ENCODE measurements at places on chromosomes 13 and 19.

GRCh38 chr13:21364916-21365315 is 94.2 kb downstream of the ZDHHC20 start:
- H3K4me3 ChIP-seq, result no peak overlapping the region
- DNase-seq, result no peak
- H3K4me1 ChIP-seq, result no peaks in the 10 kb centered on the region
- H3K27ac ChIP-seq, result no peak overlapping the region

- H3K4me3 ChIP-seq, result peak overlapping the region; percentile 63
- H3K4me1 ChIP-seq, result peaks cover 7% of the 10 kb centered on the region
- H3K36me3 ChIP-seq, result no peaks in the 10 kb centered on the region
- no peaks in the 10 kb centered on the region for H3K27me3 ChIP-seq
- no peak overlapping the region for H3K27ac ChIP-seq
These were observed 900 bp downstream of the KBTBD7 start for GRCh38 chr13:41193469-41193868.

DNA sequence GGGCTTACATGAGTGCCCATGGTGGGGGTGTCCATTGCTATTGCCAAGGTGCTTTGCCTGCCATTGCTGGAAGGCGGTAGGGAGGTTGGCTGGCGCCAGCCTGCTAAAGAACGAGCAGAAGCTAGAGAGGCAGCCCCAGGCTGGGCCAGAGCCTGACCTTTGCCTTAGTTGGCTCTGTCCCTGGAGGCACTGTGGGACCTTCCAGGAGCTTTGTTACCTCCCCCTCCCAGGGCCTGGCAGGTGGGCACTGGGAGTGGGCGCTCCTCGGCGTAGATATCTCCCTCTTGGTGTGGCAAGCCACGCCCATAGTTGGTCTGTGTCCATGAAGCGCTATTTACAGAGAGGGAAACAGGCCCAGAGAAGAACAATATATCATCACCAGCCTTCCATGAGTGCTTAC is 2.3 kb upstream of the SLC25A42 start:
- no peak overlapping the region for H3K4me3 ChIP-seq
- peaks cover 8% of the 10 kb centered on the region for H3K36me3 ChIP-seq
- DNase-seq, result no peak
- peaks cover 13% of the 10 kb centered on the region for H3K4me1 ChIP-seq
- no peak overlapping the region for H3K27ac ChIP-seq

DNA sequence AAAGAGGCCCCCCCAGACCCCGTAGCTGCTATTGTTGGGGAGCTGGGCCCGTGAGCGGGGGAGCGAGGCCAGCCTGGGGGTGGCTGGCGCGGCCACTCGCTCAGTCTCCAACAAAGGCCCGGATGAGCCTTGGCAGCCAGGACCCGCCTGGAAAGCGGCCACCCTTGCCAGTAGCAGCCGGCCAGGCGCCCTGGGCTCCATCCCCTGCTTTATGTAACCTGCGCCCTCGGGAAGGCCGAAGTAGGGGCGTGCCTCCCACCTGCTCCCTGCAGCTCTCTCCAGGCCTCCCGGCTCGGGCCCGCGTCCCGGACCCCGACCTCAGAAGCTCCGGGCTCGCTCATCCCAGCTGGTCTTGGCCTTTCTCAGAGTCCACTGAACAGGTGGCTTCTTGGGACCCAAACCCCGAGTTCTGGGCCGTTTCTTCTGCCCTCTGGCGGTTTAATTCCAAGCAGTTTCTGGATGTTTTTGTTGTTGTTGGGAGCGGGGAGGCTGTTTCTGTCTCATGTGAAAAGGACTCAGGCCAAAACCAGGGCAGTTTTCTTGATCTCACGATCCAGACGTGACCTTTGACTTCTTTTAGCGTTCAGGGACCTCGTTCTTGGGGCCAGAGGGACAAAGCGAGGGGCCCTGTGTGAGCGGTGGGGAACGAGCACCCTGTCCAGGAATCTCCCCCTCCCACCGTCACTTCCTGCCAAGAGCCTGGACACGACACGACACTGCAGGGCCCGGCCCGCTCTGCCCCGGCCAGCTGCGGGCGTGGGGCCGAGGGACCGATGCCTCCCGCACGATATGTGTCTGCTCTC is 1.2 kb downstream of the CDC34 start:
- no peak for DNase-seq
- peak overlapping the region; percentile 78 for H3K4me3 ChIP-seq
- peaks cover 16% of the 10 kb centered on the region for H3K4me1 ChIP-seq
- H3K36me3 ChIP-seq, result peaks cover 21% of the 10 kb centered on the region
- H3K27ac ChIP-seq, result peak overlapping the region; percentile 65

GRCh38 chr13:42611086-42611779 is 37.3 kb downstream of the TNFSF11 start:
- no peak overlapping the region for H3K4me3 ChIP-seq
- no peaks in the 10 kb centered on the region for H3K36me3 ChIP-seq
- H3K27ac ChIP-seq, result no peak overlapping the region
- H3K27me3 ChIP-seq, result no peaks in the 10 kb centered on the region

DNA sequence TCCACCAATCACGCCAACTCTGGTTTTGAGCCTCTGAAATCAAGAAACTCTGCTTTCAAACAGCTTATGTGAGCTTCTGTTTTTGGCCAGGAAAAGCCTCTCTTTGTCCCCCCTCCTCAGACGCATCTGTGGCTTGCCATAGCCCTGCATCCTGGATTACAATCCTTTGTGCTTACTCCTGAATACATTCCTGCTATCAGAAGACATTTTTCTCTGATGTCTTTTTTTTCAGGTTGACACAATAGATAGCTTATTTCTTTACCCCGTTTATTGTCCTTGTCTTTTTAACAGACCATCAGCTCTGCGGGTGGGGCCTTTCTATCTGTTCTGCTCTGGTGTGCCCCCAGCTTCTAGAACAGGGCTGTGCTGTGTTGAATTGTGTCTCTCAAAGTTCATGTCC is 11.0 kb downstream of the PNMA8B start:
- no peaks in the 10 kb centered on the region for H3K36me3 ChIP-seq
- H3K27me3 ChIP-seq, result peaks cover 25% of the 10 kb centered on the region
- peaks cover 9% of the 10 kb centered on the region for H3K4me1 ChIP-seq
- H3K4me3 ChIP-seq, result no peak overlapping the region
- H3K27ac ChIP-seq, result no peak overlapping the region

GRCh38 chr13:113160983-113161382 is 2.5 kb downstream of the PROZ start:
- H3K27me3 ChIP-seq, result no peaks in the 10 kb centered on the region
- H3K4me3 ChIP-seq, result no peak overlapping the region
- no peak for DNase-seq
- no peak overlapping the region for H3K27ac ChIP-seq
- H3K36me3 ChIP-seq, result no peaks in the 10 kb centered on the region

DNA sequence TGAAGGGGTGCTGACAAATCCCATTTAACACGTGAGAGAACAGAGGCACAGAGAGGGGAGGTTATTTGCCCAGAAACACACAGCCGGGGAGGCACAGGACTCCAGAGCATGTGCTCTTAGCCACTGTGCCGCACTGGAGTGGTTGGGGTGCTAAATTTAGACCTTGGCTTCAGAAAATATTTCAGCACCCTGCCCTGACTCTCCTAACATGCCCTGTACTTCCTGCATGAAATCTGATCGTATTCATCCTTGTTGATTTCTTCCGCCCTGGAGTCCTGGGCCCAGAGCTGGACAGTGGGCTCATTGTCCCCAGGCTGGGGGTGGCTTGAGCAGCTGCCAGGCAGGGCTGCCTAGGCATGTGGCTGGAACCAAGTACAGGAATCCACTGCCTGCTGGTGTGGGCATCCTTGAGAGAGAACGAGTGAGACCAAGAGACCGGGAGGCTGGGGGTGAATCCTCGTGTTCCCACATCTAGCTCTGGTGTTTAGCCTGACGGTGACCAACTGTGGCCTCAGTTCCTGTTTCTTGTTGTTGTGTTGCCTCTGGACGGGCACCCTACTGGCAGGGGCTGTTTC is 5.3 kb downstream of the SLC27A1 start:
- H3K36me3 ChIP-seq, result no peaks in the 10 kb centered on the region
- H3K27me3 ChIP-seq, result no peaks in the 10 kb centered on the region
- H3K4me3 ChIP-seq, result no peak overlapping the region
- no peak overlapping the region for H3K27ac ChIP-seq
- peaks cover 7% of the 10 kb centered on the region for H3K4me1 ChIP-seq

DNA sequence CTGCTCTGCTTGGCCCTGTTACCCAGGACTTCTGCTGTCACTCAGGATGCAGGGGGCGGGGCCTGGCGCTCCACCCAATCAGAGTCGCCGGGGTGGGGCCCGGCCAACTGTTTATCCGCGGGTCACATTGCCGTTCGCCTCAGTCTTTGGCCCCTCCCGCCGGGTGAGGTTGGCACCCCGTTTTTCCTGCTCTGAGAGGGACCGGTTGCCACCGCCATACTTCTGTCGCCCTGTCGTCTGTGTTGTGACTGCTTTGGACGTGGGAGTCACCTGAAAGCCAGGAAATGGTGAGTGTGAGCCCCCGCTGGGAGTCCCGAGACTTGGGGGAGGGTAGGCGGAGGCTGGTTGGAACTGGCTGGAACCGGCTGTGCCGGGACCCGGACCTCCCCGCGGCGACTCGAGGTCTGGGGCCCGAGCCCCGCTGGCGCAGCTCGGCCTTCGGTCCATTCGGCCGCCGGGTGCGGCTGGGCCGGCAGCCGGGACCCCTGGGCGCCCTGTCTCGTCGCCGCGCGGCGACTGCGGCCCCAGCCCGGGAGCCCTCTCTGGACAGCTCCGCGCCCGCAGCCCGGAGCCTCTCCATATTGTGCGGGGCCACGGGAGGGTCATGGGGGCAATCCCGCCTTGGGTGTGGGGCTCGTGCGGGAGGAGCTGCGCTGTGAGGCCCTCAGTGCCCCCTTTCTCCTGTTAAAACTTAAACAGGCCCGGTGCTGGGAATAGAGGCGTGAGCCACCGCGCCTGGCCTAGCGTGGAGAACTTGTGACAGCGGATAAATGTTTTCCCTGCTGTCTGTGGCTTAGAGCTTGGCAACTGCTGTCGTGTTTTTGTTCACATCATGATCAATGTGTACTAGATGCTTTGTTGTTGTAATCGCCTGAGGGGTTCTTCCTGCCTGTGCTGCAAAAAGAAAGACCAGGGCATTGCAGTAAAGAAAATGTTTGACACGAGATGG is at the start of gene ZNF844:
TSS of gene ZNF844 (plus strand) at position 142 of the 949 bp plus-strand sequence. CDS start at position 285, 143 bp downstream.
- no peaks in the 10 kb centered on the region for H3K36me3 ChIP-seq
- peak within 1 kb of the TSS; percentile 88 for H3K4me3 ChIP-seq

DNA sequence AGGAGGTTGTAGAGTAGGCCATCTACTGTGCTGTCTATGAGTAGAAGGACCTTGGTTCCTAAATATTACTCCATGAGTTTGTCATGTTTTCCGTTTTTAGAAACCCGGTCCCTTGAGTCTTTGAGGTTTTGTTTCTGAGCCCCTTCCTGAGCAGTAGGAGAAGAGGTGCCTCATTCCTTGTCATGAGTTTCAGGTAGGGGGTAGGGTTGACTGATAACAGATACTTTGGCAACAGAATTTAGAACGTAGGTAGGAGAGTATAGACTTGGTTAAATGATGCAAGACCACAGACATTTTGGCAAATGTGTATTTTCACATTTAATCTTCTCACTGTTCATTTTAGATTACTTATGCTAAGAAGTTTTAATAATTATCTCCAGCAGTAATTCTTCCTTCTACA is 24.6 kb downstream of the LMO7 start:
- no peak for DNase-seq
- no peak overlapping the region for H3K4me3 ChIP-seq
- no peaks in the 10 kb centered on the region for H3K4me1 ChIP-seq
- H3K27ac ChIP-seq, result no peak overlapping the region
- H3K36me3 ChIP-seq, result no peaks in the 10 kb centered on the region

- no peak overlapping the region for H3K4me3 ChIP-seq
- H3K4me1 ChIP-seq, result peaks cover 35% of the 10 kb centered on the region
- no peak overlapping the region for H3K27ac ChIP-seq
- H3K27me3 ChIP-seq, result no peaks in the 10 kb centered on the region
These were observed 12.3 kb downstream of the TPT1 start for GRCh38 chr13:45328661-45329111.
